Prostate gland (tissue), 2 donors: ENCODE measurements at places on chromosomes 4 and X.

DNA sequence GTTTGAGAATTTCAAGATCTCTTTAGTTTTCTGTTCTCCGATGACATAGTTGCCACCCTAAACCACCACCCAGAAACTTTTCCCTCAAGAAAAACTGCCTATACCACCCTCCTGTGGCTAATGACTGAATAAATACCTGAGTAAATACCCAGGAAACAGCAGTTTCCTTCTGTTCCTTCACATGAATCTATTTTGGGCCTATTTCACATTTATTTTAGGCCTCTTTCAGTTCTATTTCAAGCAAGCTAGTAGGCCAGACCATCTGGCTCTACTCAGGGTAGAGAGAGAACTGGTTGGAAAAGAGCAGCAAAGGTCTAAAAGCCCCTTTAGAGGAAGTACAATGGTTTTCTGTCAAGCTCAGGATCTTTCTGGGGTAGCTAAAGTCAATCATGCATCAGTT, 23.4 kb downstream of the ARHGEF9 start:
- DNase-seq: no peak
- H3K4me3 ChIP-seq: no peak overlapping the region
- H3K27me3 ChIP-seq: no peaks in the 10 kb centered on the region
- H3K4me1 ChIP-seq: no peaks in the 10 kb centered on the region
- no peaks in the 10 kb centered on the region for H3K36me3 ChIP-seq
- no peak overlapping the region for H3K27ac ChIP-seq

GRCh38 chr4:65951177-65951576, 280.9 kb upstream of the EPHA5 start:
- H3K27me3 ChIP-seq: no peaks in the 10 kb centered on the region
- no peak overlapping the region for H3K4me3 ChIP-seq
- no peaks in the 10 kb centered on the region for H3K36me3 ChIP-seq
- H3K4me1 ChIP-seq: no peaks in the 10 kb centered on the region
- no peak overlapping the region for H3K27ac ChIP-seq

DNA sequence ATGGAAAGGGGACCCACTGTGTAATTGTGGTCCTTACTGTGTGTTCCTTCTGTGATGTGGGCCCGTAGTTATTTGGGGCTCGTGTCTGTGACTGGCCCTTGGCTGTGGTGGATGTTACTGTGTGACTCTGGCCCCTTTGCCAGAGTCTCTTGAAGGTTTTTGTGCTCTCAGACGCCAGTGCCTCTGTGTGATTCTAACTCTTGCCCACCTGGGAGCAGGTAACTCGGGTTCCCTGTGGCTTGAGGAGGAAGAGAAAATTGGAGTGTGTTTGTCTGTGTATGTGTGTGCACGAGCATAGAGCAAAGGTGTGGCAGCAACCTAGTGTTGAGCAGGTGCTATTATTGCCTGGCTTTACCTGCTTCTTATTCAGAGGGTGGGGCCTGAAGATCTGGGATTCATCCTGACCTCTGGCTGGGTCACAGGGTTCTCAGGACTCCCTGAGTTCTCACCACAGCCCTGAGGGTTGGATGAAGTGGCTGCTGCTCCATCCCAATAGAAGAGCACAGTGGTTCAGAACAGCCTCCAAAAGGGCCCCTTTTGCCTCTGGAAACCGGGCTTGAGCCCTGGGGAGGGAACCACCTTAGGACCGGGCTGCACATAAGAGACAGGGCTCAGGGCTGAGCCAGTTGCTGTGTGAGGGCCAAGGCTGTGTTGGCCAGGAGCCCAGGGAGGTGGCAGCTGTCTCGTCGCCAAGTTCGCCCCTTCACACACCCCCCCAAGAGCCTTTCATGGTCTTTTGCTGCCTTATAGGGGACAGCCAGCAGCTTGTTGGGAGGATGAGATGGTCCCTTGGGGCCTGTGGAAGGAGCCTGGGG, 1.3 kb downstream of the RBM10 start:
- DNase-seq: no peak
- no peaks in the 10 kb centered on the region for H3K27me3 ChIP-seq
- H3K4me1 ChIP-seq: no peaks in the 10 kb centered on the region
- peak overlapping the region; percentile 58 for H3K4me3 ChIP-seq
- no peaks in the 10 kb centered on the region for H3K36me3 ChIP-seq

DNA sequence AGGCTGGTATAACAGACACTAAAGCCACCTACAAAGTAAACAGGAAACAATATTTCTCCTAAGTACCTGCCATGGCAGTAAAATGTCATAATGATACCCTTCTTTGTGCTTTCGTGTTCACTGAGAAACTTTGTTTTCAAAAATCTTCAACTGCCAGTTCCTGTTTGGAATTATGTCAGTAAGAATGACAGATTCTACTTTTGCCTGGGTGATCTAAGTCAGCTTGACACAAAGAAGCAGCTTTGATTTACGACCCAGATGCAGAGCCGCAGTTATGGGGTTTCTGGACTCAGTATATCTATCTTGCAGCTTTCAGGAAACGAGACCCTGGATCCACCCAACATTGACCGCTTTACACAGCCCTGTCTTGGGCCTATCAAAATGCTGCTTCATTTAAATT, 71.2 kb downstream of the SNX25 start:
- H3K4me1 ChIP-seq: no peaks in the 10 kb centered on the region
- H3K36me3 ChIP-seq: no peaks in the 10 kb centered on the region
- DNase-seq: no peak

DNA sequence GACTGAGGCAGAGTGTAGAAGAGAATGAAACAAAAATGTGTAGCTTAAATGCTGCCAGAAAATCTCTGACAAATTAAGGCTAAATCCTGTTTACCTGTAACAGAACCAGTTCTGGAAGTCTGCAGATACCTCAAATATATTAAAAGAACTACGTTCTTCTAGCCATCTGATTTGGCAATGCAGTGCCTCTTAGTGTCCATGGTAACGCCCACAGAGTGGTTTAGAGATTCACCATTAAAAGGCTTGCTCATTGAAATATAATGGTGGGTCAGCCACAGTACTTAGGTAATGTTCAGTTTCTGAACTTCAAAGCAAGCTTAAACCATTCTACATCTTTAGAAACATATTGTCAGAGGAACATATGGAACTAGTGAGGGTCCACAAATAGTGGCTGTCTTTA, 23.2 kb upstream of the LUZP4 start:
- no peaks in the 10 kb centered on the region for H3K4me1 ChIP-seq
- H3K4me3 ChIP-seq: no peak overlapping the region
- DNase-seq: no peak
- H3K36me3 ChIP-seq: no peaks in the 10 kb centered on the region
- H3K27ac ChIP-seq: no peak overlapping the region

DNA sequence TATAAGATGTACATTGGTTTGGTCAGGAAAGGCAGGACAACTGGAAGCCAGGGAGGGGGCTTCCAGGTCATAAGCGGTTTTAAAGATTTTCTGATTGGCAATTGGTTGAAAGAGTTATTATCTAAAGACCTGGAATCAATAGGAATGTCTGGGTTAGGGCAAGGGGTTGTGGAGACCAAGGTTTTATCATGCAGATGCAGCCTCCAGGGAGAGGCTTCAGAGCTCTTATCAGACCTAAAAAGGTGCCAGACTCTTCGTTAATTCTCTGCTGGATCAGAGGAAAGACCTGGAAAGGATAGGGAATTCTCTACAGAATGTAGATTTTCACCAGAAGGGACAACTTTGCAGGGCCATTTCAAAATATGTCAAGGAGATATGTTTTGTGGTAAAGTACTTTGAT, 62.8 kb downstream of the BEX3 start:
- H3K27ac ChIP-seq: no peak overlapping the region
- no peaks in the 10 kb centered on the region for H3K36me3 ChIP-seq
- H3K4me3 ChIP-seq: no peak overlapping the region
- H3K4me1 ChIP-seq: no peaks in the 10 kb centered on the region
- DNase-seq: no peak

GRCh38 chrX:17414027-17414658, 39.1 kb downstream of the NHS start:
- DNase-seq: peak; percentile 4
- H3K4me1 ChIP-seq: no peaks in the 10 kb centered on the region
- H3K36me3 ChIP-seq: no peaks in the 10 kb centered on the region
- H3K27ac ChIP-seq: no peak overlapping the region
- H3K27me3 ChIP-seq: no peaks in the 10 kb centered on the region

DNA sequence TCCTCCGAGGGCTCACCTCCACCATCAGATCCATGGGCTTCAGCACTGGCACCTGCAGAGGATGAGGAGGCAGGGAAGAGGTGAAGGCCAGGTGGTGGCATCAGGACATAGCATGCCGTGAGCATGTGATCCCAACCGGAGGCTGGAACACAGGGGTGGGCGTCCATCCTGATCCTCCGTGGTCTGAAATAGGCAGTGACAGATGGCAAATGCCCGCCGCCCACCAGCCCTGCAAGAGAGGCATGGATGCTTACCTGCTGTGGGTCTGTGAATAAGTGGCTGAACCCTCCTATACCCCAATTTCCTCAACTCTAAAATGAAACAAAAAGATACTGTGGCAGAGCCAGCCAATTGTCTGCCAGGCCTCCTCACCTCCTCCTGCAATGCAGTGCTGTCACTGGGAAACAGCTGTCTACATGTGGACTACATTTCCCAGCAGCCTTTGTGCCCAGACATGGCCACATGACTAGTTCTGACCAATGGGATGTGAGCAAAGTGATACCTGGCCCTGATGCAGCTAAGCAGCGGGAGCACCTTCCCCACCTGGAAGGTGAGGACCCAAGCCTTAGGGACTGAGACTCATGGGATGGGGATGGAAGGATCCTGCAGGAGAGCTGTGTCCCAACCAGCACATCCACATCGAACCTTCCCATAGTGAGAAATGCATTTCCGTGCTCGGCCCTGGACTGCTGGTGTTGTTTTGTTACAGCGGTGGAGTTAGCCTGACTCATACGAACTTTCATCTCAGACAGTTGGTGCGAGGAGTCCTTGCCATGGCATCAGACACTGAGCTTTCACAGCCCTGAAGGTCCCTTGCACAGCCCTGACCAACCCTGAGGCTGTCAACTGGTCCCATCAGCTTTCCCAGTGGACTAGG, 99.5 kb downstream of the PPP2R2C start:
- H3K36me3 ChIP-seq: no peaks in the 10 kb centered on the region
- H3K4me3 ChIP-seq: no peak overlapping the region
- no peak for DNase-seq

- H3K4me3 ChIP-seq: no peak overlapping the region
- H3K27me3 ChIP-seq: no peaks in the 10 kb centered on the region
- no peaks in the 10 kb centered on the region for H3K4me1 ChIP-seq
- no peak overlapping the region for H3K27ac ChIP-seq
- no peaks in the 10 kb centered on the region for H3K36me3 ChIP-seq
Measured at GRCh38 chrX:1481636-1482529, 29.2 kb upstream of the ASMTL start.

GRCh38 chrX:129843209-129843458, 552 bp downstream of the ZDHHC9 start:
- DNase-seq: no peak
- no peaks in the 10 kb centered on the region for H3K27me3 ChIP-seq
- H3K27ac ChIP-seq: peak overlapping the region; percentile 84

DNA sequence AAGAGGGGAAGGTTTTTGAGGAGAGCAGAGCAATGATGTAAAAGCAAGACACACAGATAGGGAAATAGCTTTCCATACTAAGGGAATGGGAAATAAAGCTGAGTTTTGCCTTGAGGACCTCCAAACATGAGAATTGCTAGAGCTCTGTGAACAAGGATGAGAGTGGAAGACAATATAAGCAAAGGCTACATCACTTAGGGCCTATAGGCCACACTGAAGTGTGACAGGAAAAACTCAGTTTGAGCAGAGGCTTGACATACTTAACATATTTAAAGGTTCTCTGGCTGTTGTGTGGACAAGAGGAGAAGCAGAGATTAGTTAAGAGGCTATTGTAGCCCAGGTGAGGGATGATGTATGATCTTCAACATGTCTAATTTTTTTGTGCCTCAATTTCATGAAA, 5.3 kb upstream of the SRP72 start:
- H3K4me3 ChIP-seq: no peak overlapping the region
- no peak overlapping the region for H3K27ac ChIP-seq
- H3K27me3 ChIP-seq: no peaks in the 10 kb centered on the region
- no peaks in the 10 kb centered on the region for H3K4me1 ChIP-seq
- no peaks in the 10 kb centered on the region for H3K36me3 ChIP-seq
